ENCODE measurements at places on chromosomes 5 and 9.

GRCh38 chr9:83536332-83536731 lies 1.9 kb downstream of the FRMD3 start:
- DNase-seq, result no peak

DNA sequence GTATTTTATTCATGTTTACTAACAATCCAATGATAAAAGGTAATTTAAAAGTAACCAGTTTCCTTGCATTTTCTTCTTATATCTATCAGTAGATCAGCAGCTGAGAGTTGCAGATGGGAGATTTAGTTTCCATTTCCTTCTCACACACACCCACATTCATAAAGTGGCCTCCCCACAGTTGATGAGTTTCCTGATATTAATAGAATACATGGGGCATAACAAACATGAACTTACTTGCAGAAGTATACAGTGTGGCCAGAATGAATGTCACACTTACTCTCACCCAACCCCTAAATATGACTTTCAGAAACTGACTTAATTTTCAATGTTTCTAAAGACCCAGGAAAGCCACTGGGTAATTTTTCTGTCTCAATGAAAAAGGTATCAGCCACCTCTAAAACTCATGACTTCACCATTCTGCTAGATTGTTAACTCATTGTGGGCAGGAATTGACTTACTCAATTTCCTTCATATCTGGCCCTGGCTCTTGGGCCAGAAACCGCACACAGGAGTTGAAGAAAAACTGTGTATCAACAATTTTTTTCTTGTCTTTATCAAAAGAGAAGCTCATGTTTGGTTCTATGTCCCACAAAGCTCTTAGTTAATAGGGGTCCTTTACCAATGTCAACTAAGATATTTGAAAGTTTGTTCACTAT lies 63.5 kb upstream of the OSMR start:
- DNase-seq, result no peak

DNA sequence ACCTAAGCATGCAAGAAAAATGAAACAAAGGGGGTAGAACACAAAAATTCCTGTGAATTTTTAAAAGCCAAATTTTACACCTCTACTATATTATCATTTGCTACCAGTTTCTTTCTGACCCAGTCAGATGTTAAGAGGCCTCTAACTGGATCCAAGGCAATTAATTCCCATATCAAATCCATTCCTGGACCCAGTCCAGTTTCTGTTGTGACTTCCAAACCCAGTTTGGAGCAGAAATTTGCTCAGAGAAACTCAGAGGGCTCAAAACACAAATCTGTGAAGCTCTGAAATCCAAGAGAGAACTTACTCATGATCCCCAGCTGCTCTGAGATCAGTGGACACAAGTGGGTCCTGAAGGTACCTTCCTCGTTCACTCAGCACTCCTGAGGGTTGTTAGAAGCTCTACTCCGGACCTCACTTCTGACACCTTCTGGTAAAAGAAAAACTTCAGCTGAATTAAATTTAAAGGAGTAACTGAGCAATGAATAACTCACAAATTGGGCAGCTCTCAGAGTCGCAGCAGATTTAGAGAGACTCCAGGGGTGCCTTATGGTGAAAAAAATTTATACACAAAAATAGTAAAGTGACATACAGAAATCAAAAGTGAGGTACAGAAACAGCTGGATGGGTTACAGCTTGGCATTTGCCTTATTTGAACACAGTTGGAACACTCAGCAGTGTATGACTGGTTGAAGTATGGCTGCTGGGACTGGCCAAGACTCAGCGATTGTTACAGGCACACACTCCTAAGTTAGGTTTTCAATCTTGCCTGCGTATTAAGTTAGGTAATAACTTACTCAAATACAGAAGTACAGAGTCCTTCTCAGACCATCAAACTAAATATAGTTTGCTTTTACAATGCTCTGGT lies 32.4 kb downstream of the INSL4 start:
- no peak for DNase-seq

GRCh38 chr9:104091708-104092107 lies 2.4 kb upstream of the SMC2 start:
- DNase-seq, result no peak

DNA sequence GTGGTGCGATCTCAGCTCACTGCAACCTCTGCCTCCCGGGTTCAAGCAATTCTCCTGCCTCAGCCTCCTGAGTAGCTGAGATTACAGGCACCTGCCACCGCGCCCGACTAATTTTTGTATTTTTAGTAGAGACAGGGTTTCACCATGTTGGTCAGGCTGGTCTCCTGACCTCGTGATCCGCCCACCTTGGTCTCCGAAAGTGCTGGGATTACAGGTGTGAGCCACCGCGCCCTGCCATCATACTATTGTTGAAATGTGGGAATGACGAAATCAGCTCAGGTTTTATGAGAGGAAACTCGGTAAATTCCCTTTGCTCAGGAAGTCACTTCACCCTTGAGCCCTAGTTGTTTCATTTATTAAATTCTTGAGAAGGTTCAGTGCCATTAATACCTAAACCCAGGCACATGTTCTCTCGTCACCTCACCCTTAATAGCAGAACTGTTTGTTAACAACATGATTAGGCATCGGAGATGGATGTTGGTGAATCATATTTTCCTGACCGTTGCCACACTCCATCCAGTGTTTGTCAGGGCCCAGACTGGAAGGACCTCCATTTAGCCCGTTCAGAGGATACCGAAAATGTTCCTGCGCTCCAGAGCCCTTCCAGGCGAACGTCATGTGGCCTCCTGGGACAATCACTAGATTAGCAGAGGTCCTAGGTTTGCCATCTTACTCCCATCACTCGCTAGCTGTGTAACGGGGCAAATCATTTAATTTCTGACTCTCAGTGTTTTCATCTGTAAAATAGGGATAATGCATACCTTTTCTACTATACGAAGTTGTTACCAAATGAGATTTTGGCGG lies 20.0 kb upstream of the CREBRF start:
- no peak for DNase-seq

- no peak for DNase-seq
These were observed 254.4 kb upstream of the CDH10 start for GRCh38 chr5:24899180-24899579.
